ENCODE measurements at places on chromosomes 7 and 10. TPM values are rescaled to one million over a fixed set of nuclear protein-coding genes. Genes with fewer than 3 reads are reported as not detected.

Gene SLC25A13
- total RNA-seq, result 17.9 TPM

DNA sequence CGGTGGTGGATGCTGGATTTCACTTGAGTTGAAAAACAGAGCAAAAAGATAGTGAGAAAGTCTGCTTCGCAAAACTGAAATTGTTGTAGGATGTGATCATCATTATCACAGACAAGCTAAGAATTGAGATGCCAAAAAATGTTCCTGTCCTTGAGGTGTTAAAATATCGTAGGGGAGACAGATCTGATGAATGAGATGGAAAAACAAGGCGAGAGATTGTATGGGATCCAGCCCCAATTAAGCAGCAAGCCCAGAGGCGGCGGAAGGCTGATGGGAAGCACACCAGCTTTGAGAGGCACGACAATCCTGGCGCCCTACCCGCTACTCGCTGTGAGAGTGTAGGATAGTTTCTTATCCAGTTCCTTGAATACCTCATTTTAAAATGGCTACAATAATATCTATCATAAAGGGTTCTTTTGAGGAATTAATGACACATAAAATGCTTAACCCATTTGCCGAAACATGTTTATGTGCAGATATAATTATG, 131.1 kb upstream of the PTN start:
- no peaks in the 10 kb centered on the region for H3K36me3 ChIP-seq
- no peak overlapping the region for H3K4me3 ChIP-seq
- H3K4me1 ChIP-seq, result no peaks in the 10 kb centered on the region
- no peak for DNase-seq

- no peak overlapping the region for H3K27ac ChIP-seq
- H3K36me3 ChIP-seq, result no peaks in the 10 kb centered on the region
- H3K27me3 ChIP-seq, result no peaks in the 10 kb centered on the region
- H3K4me1 ChIP-seq, result no peaks in the 10 kb centered on the region
- H3K4me3 ChIP-seq, result no peak overlapping the region
These were observed 54.2 kb upstream of the INPP5A start for GRCh38 chr10:132483394-132483793.

- DNase-seq, result no peak
- H3K27me3 ChIP-seq, result no peaks in the 10 kb centered on the region
- H3K4me1 ChIP-seq, result peaks cover 6% of the 10 kb centered on the region
- H3K36me3 ChIP-seq, result no peaks in the 10 kb centered on the region
- no peak overlapping the region for H3K4me3 ChIP-seq
- H3K27ac ChIP-seq, result no peak overlapping the region
These were observed 418.2 kb upstream of the AKR1E2 start for GRCh38 chr10:4407783-4408182.

- no peaks in the 10 kb centered on the region for H3K27me3 ChIP-seq
- no peak overlapping the region for H3K27ac ChIP-seq
- no peak for DNase-seq
- no peaks in the 10 kb centered on the region for H3K36me3 ChIP-seq
- no peak overlapping the region for H3K4me3 ChIP-seq
These were observed 3.5 kb upstream of the FAM171A1 start for GRCh38 chr10:15374566-15374965.

DNA sequence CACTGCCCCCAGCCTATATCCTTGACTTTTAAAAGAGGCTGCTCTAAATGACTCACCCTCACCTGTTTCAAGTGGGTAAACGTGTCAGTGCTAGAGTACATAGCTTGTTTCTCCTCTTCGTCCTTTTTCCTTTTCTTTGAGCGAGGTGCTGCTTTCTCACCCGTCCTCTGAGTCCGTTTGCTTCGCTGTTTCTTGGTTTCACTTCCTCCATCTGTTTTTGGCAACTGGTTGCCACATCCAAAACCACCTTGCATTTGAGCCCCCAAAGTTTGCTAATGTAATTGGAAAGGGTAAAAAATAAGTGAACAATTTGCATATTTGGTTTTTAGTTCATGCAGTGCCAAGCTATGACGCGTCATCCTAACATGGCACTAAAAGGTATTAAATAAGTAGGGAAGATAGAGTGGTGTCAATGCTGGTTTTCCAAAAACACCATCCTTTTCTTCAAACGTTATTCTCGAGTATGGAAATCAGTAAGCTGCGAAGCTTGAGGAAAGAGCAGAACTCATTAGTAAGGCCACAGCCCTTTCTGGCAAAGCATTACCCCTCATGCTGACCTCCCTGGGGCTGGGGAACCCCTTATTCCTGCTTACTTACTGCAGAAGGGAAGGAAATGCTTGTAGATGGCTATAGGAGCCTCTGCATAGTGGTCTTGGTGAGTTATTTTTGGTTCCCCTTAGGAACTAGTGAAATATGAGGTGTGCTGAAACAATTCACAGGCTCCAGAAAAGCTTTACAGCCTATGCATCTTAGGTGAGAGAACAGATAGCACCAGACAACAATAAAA, 133.5 kb downstream of the GALNT11 start:
- H3K27me3 ChIP-seq, result no peaks in the 10 kb centered on the region
- no peak overlapping the region for H3K27ac ChIP-seq
- no peak for DNase-seq
- H3K36me3 ChIP-seq, result peaks cover 43% of the 10 kb centered on the region

- H3K4me1 ChIP-seq, result no peaks in the 10 kb centered on the region
- DNase-seq, result no peak
- H3K4me3 ChIP-seq, result no peak overlapping the region
- H3K27ac ChIP-seq, result no peak overlapping the region
- H3K36me3 ChIP-seq, result no peaks in the 10 kb centered on the region
These were observed 43.6 kb downstream of the ZNF248 start for GRCh38 chr10:37813763-37814162.

DNA sequence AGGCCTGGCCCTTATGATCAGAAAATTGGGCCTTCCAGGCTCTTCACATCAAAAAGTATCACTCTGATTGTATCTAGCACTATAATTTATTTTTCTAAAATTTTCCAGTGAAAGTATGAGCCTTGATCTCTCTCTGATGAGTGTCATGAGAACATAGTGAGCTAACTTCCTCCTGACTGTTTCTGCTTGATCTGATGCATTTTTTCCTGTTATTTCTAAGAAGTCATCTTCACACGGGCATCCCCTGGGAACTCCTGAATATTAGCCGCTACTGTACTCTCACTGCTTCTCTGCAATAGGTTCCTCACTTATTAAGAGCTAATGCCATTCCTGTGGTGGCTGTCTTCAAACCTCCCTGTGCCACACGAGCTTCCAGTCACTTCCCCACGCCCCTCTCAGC, 63.1 kb upstream of the ZPBP start:
- no peaks in the 10 kb centered on the region for H3K36me3 ChIP-seq
- H3K4me3 ChIP-seq, result no peak overlapping the region
- no peak for DNase-seq
- no peak overlapping the region for H3K27ac ChIP-seq
- peaks cover 7% of the 10 kb centered on the region for H3K27me3 ChIP-seq
- peaks cover 6% of the 10 kb centered on the region for H3K4me1 ChIP-seq

Gene IGFBP1
- not detected for total RNA-seq

Gene RBP4
- 1.1 TPM for total RNA-seq

Gene PTPRN2
- 1.2 TPM for total RNA-seq

DNA sequence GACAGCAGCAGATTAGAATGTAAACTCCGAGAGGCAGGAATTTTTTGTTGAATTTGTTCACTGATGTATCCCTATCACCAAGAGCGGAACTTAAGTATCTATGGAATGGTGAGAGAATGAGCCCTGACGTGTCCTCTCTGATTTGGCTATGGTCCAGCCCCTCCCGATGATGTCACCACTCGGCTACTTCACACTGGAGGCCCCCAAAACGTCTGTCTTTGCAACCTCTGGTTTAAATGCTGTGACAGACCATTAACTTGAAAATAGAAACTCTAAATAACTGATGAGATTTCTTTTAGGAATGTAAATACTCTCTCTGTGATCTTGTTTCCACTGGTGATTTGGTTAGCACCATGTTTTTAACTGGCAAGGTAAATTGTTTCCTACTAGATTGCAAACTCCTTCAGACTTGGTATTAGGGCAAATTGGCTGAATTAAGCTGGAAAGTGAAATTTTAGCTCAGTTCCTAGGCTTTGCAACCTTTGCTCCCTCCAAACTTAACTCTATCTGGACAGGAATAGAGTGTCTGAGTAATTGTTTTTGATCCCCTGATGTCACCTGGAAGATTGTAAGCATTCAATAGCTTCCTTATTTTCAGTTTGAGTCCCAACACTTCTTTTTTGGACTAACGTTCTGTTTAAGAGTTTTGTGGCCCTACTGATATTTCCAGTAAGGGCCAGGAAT, 19.1 kb downstream of the SLC16A12 start:
- peak; percentile 61 for DNase-seq
- peak overlapping the region; percentile 26 for H3K4me3 ChIP-seq
- H3K27ac ChIP-seq, result peak overlapping the region; percentile 79
- no peaks in the 10 kb centered on the region for H3K27me3 ChIP-seq

Gene TMEM243
- 4.0 TPM for total RNA-seq

Measured in heart left ventricle (tissue), 16 donors.